Posterior cingulate gyrus (tissue), 11 donors: ENCODE measurements at places on chromosomes 3 and 15.

DNA sequence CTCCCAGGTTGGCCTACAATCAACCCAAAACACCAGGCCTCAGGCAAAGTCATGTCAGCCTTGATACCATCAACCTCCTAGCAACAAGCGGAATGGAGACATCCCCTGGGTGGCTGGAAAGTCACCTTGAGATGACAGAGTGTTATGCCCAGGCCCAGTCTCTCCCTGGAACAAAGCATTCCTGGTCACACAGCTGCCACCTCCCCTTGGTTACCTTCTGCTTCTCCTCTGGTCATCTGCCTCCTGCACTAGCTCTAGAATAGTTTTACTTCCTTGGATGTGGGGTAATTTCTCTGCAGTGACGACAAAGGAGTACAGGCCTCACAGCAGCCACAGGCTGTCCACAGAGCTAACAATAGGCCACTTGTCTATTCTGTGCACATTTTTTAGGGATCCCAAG lies 114.9 kb downstream of the RFTN1 start:
- no peak for DNase-seq

GRCh38 chr15:33158366-33158765 lies 36.1 kb downstream of the FMN1 start:
- no peak for DNase-seq

DNA sequence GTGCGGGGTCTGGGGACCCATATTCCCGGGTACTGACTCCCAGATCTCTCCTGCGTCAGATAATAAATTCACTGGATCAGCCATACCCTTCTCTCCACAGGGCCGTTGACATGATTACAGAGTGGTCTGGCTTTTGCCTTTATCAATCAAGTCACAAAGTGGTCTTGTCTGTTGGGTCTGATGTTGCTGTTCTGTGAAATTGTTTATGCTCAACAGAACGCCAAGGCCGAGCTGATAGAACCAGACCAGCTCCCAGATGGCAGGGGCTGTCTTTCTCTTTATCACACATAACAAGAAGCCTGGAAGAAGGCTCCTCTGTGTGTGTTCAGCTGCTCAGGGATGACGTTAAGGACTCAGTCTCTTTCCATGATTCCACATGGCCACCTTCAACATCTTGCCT lies 751 bp upstream of the DCLK3 start:
- DNase-seq = no peak

- DNase-seq = no peak
These were observed 47.4 kb downstream of the GPR171 start for GRCh38 chr3:151155409-151156128.

DNA sequence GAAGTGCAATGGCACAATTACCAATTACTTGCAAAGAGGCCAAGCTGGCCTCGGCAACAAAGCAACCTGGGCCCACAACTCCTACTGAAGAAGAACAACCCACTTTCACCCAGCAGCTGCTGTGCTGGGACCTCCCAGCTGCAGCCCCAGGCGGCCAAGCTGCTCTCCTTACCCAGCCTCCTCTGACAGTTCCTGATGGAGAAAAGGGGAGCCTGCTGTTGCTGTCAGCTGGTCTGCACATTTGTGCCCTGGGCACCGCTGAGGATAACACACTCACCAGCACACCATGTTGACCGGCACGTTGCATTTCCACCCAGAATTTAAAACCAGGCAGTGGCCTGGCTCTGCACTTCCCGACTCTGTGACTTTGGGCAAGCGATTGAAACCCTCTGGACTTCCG lies 33.6 kb downstream of the SSUH2 start:
- no peak for DNase-seq

DNA sequence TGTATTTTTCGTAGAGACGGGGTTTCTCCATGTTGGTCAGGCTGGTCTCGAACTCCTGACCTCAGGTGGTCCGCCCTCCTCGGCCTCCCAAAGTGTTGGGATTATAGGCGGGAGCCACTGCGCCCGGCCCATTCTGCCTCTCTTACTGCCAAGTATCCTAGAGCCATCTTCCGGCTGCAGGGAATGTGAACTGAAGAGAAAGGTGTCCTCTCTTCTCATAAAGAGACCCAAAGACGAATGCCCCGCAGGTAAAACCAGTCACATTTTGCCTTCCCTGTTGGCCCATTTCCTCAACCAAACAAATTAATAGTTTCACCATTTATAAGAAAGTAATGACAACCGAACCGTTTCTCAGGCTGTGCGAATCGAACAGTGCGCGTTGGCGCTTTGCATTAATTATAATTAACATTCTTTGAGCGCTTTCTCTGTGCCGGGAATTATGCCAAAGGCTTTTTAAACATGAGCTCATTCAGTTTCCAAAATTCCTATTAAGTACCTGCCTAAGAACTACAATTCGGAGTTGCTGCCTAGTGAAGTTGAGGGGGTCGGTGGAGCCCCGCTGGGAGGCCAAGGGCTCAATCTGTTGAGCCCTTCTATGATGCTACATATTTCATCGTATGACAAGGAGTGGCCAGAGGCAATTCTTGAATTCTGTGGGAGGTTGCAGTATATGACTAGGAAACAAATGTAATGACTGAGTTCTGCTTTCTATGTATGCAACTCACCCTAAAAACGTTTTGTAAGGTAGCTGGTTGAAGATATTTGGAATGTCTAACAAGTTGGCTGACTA lies 819 bp upstream of the RPL24 start:
- DNase-seq = no peak

GRCh38 chr3:75248974-75249373 lies 415.2 kb upstream of the FRG2C start:
- no peak for DNase-seq

- no peak for DNase-seq
These were observed 40.5 kb downstream of the CCNL1 start for GRCh38 chr3:157119369-157119951.

GRCh38 chr3:33173103-33173502 lies 45.5 kb downstream of the SUSD5 start:
- DNase-seq = no peak

GRCh38 chr3:126212620-126213378 lies 32.4 kb upstream of the ALDH1L1 start:
- peak; percentile 39 for DNase-seq
